Mesothelial cell of epicardium (in vitro differentiated cells): ENCODE measurements at places on chromosomes 4 and X. TPM values are rescaled to one million over a fixed set of nuclear protein-coding genes. Genes with fewer than 3 reads are reported as not detected.
A peak's percentile ranks its signal among the peaks of the same experiment; 100 is the strongest.

GRCh38 chr4:2412534-2412884 lies 5.9 kb downstream of the ZFYVE28 start:
- peaks cover 73% of the 10 kb centered on the region for H3K27me3 ChIP-seq
- no peak for DNase-seq
- H3K36me3 ChIP-seq = no peaks in the 10 kb centered on the region
- no peak overlapping the region for H3K27ac ChIP-seq
- peaks cover 8% of the 10 kb centered on the region for H3K4me1 ChIP-seq
- peak overlapping the region; percentile 1 for H3K4me3 ChIP-seq

- no peaks in the 10 kb centered on the region for H3K27me3 ChIP-seq
- no peak for DNase-seq
- no peaks in the 10 kb centered on the region for H3K4me1 ChIP-seq
- H3K4me3 ChIP-seq = no peak overlapping the region
- H3K36me3 ChIP-seq = no peaks in the 10 kb centered on the region
These were observed 520.1 kb upstream of the FRG1 start for GRCh38 chr4:189420572-189420971.

DNA sequence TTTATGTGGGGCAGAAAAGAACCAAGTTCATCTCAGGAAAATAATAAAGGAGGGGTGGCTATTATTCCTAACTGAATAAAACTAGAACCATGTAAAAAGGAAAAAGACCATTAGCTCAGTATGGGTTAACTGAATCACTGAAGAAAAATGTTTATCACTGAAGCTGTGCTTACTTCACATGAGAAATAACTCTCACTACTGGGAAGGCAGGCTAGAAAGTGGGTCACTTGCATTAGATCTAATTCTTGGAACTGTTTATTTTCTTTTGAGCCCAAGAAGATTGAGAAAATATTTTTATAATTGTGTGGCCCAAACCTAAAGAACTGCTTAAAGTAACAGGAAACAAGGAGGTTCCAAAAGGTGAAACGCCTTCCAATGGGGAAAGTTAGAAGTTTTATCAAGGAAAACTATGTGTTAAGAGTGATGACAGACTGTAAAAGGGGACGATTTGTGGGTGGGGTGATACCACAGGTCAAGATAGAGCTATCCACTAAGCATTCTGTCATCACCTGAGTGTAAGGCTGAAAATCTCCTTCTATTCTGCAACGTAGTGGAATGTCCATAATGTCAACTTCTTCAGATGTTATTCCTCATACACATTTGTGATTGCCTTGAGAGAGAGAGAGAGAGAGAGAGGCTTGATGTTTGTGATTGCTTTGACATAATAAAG lies 1083.5 kb downstream of the PCDH7 start:
- no peak for DNase-seq
- no peak overlapping the region for H3K4me3 ChIP-seq

Gene COL4A6
- total RNA-seq = 99.4 to 102 TPM (median 102 TPM) in 3 replicates
